Activated CD4-positive, CD25-positive, alpha-beta regulatory T cell treated with anti-CD3 and anti-CD28 coated beads, Interleukin-2, amount 50 U/mL, for 24 hours (primary cell): ENCODE measurements at places on chromosomes 2 and 18.

- ATAC-seq: peak; percentile 30
These were observed 141.6 kb downstream of the RTP5 start for GRCh38 chr2:242011167-242011513.

- peak; percentile 9 for ATAC-seq
These were observed 105.6 kb downstream of the PRPF40A start for GRCh38 chr2:152611458-152612231.

- ATAC-seq: peak; percentile 91
These were observed 46.4 kb upstream of the BZW1 start for GRCh38 chr2:200765139-200765951.

DNA sequence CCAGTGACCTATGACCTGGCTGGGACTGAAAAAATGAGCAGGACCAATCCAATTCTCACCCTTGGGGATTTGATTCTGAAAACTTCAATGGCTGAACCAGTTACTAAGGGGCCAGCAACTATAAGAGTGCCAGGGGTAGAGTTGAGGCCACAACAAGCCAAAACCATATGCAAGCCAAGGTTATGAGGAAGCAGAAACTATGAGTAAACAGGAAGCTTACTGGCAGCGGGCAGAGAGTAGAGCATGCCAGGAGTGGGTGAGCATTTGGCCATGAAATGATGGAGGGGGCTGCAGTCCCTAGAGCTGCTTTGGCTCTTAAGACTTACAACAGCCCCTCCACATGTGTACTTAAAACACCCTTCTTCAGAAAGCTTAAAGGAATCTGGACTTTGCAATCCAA is 82.4 kb downstream of the RBMS1 start:
- peak; percentile 33 for ATAC-seq

GRCh38 chr18:57674891-57675290 is 53.3 kb upstream of the NARS1 start:
- no peak for ATAC-seq

DNA sequence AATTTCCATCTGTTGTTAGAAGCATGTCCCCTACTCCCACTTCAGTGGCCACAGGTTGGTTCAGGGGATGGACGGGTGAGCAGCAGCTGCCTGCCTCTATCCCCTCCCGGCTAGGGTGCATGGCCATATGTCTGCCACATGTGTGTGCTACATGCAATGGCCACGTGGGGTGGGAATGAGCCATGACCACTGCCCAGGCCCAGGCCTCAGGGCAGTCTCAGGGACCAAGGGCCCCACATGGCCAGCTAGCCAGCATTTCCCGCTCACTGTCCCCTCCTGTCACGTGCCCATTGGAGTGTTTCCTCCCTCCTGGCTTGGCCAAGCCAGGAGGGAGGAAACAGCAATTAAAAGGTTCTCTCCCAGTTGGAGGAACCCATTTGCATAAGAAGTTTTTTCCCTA is 117.1 kb downstream of the KCNS3 start:
- ATAC-seq: no peak

GRCh38 chr2:148948868-148949267 is 73.8 kb downstream of the KIF5C start:
- no peak for ATAC-seq

- no peak for ATAC-seq
These were observed 237.5 kb downstream of the PHLPP1 start for GRCh38 chr18:62952807-62953206.

DNA sequence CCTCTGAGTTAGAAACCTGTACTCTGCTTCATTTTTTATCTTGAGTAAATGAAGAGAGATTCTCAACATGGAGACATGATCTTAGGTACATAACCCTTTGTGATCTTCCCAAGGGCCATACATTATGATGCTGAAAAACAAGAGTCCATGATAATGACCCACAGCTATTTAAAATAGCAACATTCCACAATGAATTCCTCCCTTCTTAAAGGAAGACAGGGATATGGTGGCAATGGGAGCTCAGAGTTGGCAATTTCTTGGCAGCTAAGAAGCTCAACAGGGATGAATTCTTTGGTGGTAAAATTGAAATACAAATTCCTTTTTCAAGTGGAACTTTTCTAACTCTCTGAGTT is 638.5 kb downstream of the CNTNAP5 start:
- no peak for ATAC-seq

DNA sequence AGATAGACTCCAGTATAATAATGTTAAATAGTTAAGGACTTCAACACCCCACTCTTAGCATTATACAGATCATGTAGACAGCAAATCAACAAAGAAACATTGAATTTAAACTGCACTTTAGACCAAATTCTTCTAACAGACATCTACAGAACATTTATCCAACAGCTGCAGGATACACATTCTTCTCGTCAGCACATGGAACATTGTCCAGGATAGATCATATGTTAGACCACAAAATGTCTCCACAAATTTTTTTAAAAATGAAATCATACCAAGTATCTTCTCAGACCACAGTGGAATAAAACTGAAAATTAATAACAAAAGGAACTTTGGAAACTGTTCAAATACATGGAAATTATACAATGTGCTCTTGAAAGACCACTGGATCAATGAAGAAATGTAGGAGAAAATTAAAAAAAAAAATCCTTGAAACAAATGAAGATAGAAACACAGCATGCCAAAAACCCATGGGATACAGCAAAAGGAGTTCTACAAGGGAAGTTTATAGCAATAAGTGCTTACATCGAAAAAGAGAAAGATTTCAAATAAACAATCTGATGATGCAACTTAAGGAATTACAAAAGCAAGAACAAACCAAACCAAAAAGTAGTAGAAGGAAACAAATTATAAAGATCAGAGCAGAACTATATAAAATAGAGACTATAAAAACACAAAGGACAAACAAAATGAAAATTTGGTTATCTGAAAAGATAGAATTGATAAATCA is 12.3 kb upstream of the SPP2 start:
- no peak for ATAC-seq

DNA sequence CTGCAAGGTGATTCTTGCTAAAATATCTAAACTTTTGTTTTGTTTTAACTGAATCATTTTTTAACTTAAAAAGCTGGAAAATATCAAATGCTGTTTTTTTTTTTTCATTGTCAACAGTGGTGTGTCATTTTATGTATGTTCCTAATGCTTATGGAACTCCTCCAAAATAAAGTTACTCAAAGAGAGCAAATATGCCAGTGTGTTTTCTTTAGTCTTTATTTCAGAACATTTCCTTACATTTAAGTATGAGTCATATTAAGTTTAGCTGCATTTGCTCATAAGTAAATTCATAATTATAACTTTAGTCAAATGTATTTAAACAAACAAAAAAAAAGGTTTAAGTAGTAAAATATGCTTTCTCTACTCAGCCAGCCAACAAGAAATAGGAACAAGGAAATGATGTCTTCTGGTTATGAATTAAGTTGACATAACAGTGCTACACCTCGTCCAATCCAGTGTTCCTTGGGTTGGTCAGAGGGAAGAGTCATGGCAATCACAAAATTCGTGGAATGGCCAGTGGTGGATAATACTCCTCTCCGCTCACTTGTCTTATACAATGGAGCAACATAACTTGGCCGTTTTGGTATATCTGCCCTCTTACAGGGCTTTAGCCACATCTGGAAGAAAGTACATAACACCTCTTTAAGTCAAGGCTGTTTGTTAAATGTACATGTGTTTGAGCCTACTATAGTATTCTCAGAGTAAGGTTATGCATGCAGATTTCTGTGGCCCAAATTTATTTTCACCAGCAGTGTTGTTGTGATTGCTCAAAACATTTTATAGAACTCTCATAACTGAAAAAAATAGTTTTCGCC is 80.7 kb downstream of the SLC39A10 start:
- ATAC-seq: no peak
